ENCODE measurements at places on chromosomes 12 and 14. TPM values are rescaled to one million over a fixed set of nuclear protein-coding genes. Genes with fewer than 3 reads are reported as not detected.

CLEC14A gene
- 5.1 TPM for total RNA-seq

ANG gene
- total RNA-seq: 6.5 TPM

NDRG2 gene
- 45.9 TPM for total RNA-seq

PTPRQ gene
- total RNA-seq: not detected

KCNH3 gene
- 0.15 TPM for total RNA-seq

SRRM4 gene
- 3.6 TPM for total RNA-seq

- no peak for DNase-seq
Measured at GRCh38 chr12:76123259-76124212, 39.1 kb upstream of the NAP1L1 start.

- no peak for DNase-seq
Measured at GRCh38 chr14:87076146-87076545, 916.8 kb downstream of the GALC start.

DNA sequence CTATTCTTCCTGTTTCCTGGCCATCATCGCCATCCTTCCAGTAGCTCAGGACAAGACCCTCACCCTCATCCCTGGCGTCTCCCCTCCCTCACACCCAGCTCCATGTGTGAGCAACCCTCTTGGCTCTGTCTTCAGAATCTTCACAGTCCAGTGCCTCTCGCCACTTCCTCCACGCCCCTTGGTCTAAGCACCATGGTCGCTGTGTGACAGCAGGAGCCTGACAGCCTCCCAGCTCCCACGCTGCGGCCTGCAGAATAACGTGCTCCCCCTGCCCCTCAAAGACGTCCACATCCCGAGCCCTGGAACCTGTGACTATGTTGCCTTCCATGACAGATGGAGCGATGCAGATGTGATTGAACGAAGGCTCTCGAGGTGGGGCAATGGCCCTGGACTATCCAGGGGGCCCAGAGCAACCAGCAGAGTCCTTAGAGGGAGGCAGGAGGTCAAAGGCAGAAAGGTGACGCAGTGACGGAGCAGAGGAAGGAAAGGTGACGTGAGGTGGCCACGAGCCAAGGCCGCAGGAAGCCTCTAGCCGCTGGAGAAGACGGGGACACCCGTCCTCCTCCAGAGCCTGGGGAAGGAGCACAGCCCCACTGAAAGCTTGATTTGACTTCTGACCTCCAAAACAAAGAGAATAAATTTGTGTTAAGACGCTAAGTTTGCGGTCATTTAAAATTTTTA, 139.8 kb downstream of the CALM1 start:
- DNase-seq: no peak

DNA sequence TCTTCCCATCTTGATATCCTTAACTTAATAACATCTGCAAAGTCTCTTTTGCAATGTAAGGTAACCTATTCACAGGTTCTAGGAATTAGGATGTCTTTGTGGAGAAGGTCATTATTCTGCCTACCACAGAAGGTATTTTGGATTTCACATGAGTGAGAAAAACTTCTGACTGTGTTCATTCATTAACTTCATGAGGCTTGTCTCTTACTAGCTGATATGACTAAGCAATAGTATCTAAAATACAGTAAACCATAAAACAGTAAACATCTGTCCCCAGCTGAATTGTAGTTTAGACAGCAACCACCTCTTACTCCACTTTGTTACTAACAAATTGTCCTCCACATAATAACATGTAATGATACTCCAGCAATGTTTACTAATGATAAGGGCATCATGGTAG, 198.1 kb downstream of the SEC23A start:
- DNase-seq: no peak

GRCh38 chr12:91272461-91273063, 89.9 kb upstream of the DCN start:
- DNase-seq: no peak

DNA sequence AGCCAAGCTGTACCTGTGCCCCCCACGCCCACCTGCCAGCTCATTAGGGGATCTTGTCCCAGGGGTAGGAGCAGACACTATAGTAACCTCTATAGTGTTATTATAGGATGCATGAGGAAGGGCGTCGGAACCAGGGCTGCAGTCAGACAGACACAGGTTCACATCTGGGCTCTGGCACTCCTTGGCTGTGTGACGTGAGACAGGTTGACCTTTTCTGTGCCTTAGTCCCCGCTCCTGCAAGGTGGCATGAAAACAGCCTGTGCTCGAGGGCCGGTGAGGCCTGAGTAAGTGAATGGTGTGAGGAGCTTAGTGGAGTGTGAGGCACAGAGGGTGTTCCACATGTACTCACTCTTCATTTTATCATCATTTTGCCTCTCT, 19.0 kb downstream of the ASB2 start:
- no peak for DNase-seq

DNA sequence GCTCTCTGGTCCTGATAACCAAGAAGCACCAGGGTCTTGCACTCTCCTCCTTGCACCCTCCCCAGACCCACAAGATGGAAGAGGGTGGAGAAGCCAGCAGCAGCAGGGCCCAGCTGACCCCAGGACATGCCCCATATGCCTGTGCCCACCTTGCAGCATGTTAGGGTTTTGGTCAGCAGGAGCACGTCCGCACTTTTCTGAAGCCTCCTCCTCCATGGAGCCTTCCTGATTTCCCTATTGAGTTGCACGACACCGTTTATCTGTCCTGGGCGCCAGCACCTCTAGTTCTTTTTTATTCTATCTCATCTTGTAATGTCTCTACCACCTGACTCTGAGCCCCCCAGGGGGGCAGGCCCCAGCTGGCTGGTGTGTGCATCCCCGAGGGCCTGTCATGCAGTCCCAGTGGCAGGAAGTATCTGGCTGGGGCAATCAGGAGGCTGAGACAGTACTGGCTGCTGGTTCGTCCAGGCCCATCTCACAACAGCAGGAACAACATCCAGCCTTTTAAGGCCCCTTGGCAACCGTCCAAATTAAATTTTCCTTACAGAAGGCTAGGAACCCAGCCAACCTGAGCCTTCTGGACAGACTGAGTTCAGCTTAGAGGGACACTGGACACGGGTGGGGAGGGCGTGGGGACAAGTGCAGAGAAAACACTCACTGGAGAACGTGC, 39.6 kb downstream of the CCDC85C start:
- no peak for DNase-seq

DNA sequence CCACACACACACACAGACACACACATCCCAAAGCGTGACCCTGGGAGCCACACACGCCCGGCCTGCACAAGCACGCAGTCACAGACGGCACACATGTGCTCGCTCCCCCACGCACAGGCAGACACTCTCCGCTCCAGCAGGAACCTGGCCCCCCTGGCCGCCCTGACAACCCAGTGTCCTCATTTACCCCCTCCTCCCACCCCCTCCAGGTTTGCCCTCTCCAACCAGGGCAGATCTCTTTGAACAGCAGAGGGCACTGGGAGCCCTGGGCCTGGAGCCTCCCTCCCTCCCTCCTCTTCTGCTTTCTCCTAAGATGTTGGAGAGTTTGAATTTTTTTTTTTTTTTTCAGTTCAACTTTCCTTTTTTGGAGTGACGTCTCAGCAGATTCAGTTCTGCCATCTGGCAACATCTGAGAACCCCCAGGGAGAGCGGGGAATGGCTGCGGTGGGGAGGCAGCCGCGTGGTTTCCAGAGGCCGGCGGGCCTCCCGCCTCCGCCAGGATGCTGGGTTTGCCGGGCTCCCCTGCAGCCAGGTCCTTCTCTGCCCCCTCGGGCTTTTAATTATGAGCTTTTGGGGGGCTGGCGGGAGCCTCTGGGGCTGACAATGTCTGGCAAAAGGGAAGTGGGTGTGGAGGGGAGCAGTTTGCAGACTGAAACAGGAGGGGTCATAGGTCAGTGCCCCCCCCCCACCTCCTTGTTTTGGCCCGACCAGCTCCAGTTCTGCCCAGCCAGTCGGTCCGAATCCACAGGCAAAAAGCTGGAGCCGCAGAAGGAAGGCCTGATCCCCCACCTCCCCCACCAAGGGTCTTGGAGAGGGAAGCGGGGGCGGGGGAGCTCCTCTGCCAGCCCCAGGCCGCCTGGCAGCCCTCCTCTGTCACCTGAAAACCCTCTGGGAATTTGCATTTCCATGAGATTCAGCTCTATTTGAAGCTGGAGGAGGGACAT, 1.3 kb upstream of the NCOR2 start:
- no peak for DNase-seq

GRCh38 chr14:92532490-92533163, 19.0 kb downstream of the RIN3 start:
- no peak for DNase-seq

GRCh38 chr12:89985935-89986334, 277.3 kb upstream of the ATP2B1 start:
- no peak for DNase-seq

DNA sequence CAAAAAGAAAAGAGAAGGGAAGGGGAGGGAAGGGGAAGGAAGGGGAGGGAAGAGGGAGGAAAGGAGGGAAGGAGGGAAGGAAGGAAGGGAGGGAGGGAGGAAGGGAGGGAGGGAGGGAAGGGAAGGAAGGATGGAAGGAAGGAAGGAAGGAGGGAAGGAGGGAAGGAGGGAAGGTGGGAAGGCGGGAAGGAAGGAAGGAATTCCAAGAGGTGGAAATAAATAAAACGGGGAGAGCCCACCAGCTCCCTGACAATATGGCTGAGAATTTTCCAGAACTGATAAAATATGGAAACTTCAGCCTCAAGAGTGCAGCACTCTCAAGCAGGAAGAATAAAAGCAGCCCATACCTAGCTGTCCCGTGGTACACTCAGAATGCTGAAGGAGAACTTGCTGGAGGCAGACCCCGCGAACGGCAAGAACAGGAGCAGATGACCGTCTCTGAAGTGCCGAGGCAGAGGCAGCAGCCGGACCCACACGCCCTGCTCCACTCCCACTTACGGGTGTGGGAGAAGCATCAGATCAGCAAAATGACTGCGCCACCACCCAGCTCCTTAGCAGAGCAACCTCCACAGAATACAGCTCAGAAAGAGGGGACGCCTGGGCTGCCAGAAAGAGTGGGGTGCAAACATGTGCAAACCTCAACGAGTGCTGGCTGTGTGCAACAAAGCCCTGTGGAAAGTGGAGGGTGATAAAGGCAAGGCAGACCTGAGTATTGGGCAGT, 34.1 kb upstream of the INF2 start:
- DNase-seq: no peak

DNA sequence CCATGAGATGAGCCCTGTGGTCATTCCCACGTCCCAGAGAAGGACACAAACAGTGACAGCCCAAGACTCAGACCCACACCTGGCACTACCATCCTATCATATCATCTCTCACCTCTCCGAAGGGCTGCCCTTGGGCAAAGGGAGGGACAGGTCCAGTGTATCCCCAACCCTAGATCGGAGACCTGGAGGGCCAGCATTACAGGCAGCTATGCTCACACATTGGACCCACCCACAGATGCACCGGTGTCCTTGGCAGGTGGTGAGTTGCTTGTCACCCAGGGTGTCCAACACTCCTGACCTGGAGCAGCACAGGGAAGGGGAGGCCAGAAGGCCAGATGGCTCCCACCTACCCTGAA, 117.4 kb downstream of the DICER1 start:
- DNase-seq: no peak

- no peak for DNase-seq
Measured at GRCh38 chr12:96400631-96401075, 414 bp upstream of the CDK17 start.

DNA sequence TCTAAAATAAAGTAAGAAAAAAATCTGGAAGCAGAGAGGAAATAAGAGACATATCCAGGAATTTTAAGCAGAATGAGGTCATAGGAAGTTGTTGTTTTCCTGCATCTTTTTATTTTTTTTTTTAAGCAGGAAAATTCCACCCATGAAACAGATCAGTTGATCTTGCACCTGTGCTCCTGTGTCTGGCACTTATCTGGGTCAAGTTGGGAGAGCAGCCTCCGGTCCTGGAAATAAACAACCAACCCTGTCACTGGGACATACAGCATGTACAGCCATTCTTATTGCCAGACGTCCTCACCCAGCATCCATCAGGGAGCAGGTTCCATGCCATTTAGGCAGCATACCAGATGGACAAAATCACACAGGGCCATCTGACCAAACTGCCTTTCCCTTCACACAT, 266.0 kb upstream of the BTG1 start:
- DNase-seq: no peak

DNA sequence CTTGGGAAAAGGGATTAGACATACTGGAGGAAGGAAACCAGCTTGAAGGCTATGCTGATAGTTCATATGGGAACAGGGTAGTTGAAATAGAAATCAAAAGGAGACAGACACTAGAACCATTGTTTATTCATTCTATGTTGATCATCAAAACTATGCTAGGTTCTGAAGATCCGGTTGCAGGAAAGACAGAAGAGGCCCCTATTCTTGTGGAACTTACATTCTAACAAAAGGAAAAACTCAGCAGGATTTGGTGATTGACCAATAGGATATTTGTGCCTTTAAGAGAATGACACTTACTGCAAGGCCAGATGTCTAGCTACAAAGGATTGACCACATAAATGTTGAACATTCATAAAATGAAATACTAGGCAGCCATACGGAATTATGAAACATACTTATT, 179.2 kb downstream of the AKAP6 start:
- no peak for DNase-seq

- no peak for DNase-seq
Measured at GRCh38 chr12:40742041-40742440, 49.8 kb downstream of the CNTN1 start.

DNA sequence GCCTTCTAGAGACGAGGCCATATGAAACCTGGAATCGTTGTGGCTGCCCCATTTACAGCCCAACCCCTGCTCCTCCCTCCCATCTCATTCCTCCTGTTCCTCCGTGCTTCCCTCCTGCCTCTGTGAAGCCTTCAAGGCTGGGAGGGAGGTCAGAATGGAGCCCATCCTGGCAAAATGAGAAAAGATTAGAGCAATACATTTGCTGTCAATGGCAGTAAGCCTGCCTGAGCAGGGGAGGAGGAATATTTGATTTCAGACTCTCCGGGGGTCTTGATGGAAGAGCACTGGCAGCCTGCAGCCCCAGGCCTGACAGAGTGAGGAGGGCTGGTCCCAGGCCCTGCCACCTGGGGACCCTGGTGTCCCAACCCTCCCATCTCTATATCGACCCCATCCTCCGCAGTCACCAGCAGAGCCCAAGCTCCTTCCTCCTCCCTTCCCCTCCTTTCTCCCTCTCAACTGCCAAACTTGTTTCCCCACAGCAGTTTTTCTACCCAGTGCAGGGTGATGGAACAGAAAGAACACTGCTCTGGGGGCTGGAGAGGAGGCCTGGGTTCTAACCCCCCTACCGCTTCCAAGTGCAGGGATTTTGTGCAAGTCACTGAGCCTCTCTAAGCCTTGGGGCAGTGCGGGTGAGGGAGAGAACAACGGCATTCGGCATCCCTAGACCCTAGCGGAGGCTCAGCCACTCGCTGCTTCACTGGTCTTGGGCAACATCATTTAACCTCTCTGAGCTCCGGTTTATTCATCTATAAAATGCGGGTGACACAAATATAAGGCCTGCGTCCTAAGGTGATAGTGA, 16.0 kb upstream of the RACGAP1 start:
- DNase-seq: no peak
